Kidney epithelial cell (primary cell): ENCODE measurements at places on chromosomes 11 and 22. TPM values are rescaled to one million over a fixed set of nuclear protein-coding genes. Genes with fewer than 3 reads are reported as not detected.

The B3GAT3 gene
- 68.7 and 80.8 TPM in 2 replicates for total RNA-seq

The OR4A47 gene
- total RNA-seq: not detected in 2 replicates

The OR6A2 gene
- not detected in 2 replicates for total RNA-seq

- no peak for DNase-seq
Observed at GRCh38 chr22:31394326-31394725, 5.1 kb upstream of the DRG1 start.

DNA sequence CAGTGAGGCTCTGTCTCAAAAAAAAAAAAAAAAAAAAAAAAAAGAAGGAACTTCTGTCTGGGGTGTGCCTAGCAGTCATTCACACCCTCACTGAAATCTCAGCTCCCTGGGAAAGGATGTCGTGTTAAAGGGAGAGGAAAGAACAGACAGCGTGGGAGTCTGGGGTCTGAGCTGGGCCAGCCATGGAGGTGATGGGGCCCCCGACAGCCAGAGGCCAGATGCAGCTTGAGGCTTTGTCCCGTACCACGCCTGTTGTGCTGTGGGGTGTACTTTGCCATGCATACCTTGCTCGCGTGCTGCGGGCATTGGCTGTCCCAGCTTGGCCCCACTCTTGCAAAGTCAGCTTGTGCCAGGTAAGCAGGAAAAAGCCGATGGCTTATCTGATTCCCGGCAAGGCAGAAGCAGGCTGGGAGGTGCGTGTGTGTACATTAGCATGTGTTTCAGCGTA is 4.6 kb downstream of the SYT12 start:
- DNase-seq: no peak

GRCh38 chr22:19636696-19637407 is 77.5 kb upstream of the SEPTIN5 start:
- DNase-seq: no peak

DNA sequence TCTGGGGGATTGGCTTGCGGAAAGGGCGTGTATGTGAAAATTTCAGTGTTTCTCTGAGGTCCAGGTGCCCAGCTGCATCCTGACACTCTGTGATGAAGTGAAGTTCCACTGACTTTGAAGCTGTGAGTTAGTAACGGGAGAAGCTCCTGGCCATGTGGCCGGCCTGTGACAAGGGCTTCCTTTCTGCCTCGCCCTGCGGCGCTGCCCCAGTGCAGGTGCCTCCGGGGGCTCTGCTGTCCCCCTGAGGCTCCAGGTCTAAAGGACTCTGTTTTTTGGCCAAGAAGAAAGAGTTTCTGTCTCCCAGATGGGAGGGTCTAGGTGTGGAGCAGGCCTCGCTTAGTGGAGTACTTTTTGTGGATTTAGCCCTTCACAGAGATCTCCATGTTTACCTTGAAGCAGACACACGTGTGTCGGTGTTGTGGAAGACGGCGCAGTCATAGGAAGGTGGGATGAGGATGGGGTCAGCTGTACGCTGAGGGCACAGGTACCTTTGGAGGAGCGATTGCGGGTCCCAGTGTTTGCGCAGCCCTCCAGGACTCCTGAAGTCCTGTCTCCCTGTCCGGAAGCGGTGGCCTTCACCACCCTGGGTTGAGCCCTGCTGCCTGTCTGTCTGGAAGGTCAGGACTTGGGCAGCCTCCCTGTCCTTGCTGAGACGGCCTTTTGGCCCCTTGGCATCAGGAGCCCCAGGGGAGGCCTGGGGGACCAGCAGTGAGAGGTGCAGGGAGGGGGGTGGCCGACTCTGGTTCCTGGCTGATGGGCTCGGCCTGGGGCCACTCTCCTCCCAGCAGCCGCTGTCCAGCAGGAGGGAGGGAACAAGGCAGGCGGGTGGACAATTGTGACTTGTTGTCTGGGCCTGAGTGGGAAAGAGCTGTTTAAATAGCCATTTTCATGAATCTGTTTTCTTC is 1249.3 kb downstream of the BRD1 start:
- DNase-seq: no peak

DNA sequence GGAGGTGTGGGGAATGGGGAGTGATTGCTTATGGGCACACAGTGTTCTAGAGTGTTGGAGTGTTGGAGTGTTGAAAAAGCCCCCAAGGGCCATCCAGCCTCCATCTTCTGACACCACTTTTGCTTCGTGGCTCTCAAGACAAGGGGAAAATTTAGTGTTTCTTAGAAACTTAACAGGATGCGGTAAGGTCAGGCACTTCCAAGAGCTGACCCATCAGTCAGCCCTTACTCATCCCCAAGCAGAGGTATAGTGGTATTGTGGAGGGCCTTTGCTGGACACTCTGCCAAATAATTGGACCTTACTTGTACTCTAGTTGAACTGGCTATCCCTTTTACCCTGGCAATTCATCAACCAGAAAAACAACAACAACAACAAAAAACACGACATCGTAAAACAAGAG is 14.8 kb upstream of the ALDH3B2 start:
- no peak for DNase-seq

DNA sequence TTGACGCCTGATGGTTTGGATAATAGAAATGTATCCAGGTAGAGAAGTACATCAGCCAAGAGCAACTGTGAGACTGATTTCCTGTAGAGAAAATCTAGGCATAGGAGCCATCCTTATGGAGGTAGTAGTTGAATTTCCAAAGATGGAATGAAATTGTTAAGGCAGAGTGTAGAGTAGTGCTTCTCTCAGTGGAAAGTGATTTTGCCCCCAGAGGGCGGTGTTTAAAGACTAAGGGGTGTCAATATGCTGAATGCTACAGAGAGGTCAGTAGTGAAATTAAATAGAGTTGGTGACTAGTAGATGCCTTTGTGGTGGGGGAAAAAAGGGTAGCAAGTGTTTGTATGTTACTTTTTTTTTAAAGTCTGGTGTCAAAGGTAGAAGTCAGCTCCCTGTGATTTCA is 54.5 kb downstream of the TRIM44 start:
- DNase-seq: no peak

GRCh38 chr11:92227959-92228935 is 3.6 kb downstream of the FAT3 start:
- no peak for DNase-seq
